ENCODE measurements at places on chromosomes 16 and 17.

GRCh38 chr17:77862890-77863813 lies 95.4 kb upstream of the TNRC6C start:
- peak; percentile 67 for DNase-seq

- no peak for DNase-seq
Observed at GRCh38 chr16:85872734-85873133, 26.2 kb upstream of the IRF8 start.

- no peak for DNase-seq
Observed at GRCh38 chr17:79555543-79555942, 55.3 kb downstream of the RBFOX3 start.

- DNase-seq, result peak; percentile 39
Observed at GRCh38 chr16:89361751-89362539, 128.4 kb downstream of the ANKRD11 start.

DNA sequence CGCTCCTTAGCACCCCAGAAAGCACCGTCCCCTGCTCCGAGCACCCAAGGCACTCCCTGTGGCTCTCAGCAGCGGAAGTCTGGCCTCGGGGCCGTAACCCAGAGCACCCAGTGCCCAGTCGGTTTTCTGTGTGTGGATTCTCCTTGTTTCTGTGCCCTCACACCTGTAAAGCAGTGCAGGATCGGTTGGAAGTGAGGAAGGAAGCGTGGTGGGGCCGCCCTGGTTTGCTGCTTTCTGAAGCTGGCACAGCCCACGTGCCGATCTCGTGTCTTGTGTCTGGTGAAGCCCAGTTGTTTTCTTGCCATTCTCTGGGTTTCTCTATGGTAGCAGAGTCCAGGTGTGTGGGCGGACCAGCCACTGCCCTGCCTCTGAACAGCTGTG lies 3.7 kb downstream of the ACSF3 start:
- DNase-seq, result no peak

- peak; percentile 23 for DNase-seq
Observed at GRCh38 chr17:17523001-17523730, 27.0 kb upstream of the RASD1 start.

GRCh38 chr16:57964157-57964700 lies 6.7 kb downstream of the CNGB1 start:
- DNase-seq, result no peak

- no peak for DNase-seq
Observed at GRCh38 chr17:42002792-42003301, 14.4 kb downstream of the DNAJC7 start.

- peak; percentile 53 for DNase-seq
Observed at GRCh38 chr16:56607109-56607618, 1.2 kb upstream of the MT2A start.

DNA sequence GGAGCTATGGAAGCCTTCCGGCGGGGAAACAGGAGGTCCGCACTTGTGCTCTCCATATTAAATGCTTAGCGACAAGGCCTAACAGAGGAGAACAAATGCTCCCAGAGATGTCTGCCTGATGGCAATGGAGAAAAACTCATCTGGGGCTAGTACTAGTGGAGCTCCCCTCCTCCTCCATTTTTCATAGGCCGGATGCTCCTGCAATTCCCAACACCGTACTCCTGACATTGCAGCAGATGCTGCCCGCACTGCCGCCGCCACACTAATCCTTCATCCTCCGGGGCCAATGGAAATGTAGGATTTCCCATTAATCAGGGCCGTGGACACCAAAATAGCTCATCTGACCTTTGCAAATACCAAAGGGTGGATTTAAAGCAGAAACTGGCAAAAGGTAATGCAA lies 27.5 kb downstream of the TOM1L2 start:
- DNase-seq, result no peak

GRCh38 chr16:56190048-56190676 lies 1.1 kb upstream of the GNAO1 start:
- DNase-seq, result peak; percentile 15

DNA sequence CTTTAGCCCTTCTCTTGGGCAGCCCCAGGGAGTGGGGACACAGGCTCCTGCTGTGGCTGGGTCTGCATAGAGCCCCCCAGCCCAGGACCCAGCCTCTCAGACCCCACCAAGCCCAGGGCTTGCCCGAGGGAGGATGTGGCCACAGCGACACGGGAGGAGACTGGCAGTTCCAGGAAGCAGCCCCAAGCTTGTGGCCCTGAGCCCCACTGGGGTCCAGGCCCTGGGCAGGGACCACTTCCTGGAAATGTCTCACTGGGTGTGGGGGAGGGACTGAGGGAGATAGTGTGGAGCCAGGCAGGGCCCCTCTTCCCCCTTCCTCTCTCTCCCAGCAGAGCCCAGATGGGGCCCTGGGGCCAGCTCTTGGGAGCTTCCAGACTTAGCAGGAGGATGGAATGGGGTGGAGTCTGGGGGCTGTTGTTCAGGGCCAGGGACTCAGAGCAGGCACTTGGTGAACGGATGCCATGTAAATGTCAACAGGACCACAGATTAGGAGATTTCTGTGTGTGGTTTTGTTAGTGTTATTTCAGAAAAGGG lies 35.3 kb downstream of the ADGRG5 start:
- peak; percentile 76 for DNase-seq

GRCh38 chr17:42138749-42139492 lies 15.9 kb downstream of the RAB5C start:
- no peak for DNase-seq

DNA sequence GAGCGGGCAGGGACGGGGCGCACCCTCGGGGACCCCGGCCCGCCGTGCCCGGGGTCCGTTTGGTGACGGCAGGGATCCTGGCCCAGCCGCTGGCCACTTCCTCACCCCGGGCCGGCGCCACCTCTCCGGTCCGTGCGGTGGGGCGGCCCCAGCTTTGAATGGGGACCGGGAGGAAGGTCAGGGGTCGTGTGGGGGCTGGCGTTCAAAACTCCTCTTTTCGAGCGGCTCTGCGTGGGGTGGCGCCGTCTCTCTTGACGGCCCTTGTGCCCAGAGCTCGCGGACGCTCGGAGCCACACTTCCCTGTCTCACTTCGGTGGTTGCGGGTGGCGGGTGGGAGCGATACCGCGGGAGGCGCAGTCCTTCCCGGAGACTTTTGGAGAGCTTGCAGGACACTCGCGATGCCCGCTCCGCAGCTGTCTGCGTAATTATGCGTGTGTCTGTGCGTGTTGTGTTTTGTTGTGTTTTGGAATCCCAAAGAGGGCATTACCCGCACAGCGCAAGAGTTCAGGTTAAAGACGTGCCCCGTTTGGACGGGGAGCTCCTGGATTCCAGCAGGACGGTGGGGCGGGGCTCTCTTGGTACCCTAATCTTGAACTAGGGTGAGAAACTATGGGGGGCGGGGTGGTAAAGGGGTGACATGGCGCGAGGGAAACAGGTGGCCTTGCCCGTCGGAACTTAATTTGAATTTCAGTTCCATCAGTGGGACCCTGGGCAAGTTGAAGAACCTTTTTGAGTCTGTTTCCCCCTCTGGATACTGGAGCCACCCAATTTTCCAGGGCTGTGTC lies 637 bp downstream of the PLCG2 start:
- DNase-seq, result no peak

GRCh38 chr16:5336941-5337340 lies 239.3 kb upstream of the EEF2KMT start:
- no peak for DNase-seq

GRCh38 chr16:67190041-67190440 lies at the start of gene EXOC3L1:
TSS of gene EXOC3L1 (minus strand) at chr16:67190136. CDS start at chr16:67189676, 460 bp downstream.
- no peak for DNase-seq

GRCh38 chr16:580141-580945 lies 9.5 kb upstream of the RAB40C start:
- no peak for DNase-seq

GRCh38 chr16:3915426-3916260 lies 35.1 kb upstream of the CREBBP start:
- DNase-seq, result no peak

GRCh38 chr17:77210946-77211541 lies 70.3 kb downstream of the SEC14L1 start:
- DNase-seq, result no peak

DNA sequence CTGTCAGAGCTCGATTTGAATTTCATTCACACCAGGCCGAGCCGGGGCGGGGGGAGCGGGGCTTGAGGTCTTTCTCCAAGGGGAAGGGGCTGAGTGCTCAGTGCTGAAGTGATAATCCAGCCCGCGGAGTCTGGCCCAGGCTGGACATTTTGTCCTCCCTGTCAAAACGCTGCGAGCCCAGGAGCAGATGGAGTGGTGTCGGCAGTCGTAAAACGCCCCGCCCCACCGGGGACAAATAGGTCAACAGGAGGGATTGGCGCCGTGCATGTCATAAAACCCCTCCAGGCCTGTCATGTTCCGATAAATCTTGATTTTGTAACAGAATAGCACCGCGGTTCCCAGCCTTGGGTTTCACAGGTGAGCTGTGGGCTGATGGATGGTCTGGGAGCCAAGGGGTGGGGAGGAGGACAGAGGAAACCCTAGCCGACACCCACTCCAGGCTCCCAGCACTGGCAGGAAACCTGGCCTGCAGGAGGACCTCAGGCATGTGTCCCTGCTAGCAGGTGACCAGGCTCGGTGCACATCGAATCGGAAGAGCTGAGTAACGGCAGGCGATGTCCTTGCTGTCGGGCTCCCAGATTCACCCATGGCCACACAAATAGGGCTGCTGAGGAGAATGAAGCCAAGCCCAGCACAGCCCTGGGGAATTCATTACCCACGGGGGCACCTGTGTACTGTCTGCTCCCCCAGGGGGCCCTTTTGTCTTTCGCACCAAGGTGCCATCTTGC lies 341.4 kb downstream of the FOXL1 start:
- DNase-seq, result no peak

- no peak for DNase-seq
Observed at GRCh38 chr17:57915985-57916757, 39.0 kb downstream of the CUEDC1 start.

DNA sequence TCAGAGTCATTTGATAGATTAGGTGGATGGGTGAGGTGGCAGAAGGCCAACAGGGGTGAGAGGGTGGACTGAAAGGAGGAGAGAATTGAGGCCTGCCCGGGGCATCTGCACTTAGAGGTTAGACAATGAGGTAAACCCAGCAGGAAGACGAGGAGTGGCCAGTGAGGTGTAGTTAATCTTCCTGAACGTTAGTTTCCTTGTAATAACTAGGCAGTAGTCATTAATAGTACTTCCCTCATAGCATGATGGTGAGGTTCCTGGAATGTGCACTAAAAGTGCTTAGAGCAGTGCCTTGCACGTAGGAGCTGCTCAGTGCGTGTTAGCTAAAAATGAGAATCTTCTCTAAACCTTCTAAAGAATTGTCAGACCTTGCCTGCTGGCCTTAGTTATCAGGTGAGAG lies 13.5 kb upstream of the KSR1 start:
- DNase-seq, result no peak

DNA sequence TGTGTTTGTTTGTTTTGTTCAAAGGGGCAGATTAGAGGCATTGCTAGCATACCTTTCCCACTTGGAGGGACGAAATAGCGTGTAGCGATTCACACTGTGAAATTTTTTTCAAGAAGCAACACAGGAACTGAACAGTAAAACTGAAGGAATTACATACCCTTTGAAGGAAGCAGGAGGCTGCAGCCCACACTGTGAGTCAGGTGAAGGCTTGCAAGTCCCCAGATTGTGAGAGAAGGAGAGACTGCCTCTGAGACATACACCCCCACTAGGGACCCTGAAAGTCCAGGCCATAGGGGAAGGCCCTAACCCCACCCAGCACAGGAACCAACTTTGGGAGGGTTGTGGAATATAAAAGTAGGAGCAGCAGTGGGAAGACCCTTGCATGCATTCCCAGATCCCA lies 69.6 kb upstream of the HS3ST3A1 start:
- DNase-seq, result no peak

DNA sequence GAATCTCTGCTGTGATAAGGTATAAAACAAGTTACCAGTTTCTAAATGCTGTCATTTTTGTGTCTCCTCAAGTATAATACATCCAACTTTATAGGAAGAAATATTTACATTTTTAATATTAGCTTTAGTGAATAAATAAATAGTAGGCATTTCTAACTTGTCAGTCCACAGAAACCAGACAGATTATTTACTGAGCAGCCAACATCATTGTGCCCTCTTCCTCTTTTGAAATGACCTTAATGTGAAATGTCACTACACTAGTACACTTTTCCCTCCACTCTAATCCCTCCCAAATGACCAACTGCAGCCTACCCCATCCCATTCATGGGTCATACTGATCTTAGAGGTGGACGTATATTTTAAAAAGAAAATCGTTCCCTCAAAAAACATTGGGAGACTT lies 9.2 kb downstream of the STXBP4 start:
- DNase-seq, result no peak

- DNase-seq, result peak; percentile 12
Observed at GRCh38 chr16:75620326-75621169, 2.5 kb downstream of the ADAT1 start.

DNA sequence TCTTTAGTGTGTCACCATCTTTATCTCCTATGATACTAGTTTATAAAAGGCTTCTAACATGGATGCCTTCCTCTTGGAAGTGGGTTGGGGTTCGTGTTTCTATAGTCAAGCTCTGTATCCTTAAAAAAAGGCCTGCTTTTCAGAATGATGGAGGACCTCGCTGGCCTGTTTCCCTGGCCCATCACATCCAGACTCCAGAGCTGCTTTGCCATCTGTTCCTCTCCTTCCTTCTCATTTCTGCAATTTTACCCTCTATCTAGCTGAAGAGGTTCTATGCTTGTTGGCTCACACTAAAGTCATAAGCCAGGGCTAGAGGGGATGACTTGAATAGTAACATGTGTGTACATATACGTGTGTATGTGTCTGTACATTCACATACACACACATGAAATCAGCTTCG lies 450.8 kb upstream of the HSBP1 start:
- DNase-seq, result no peak

- no peak for DNase-seq
Observed at GRCh38 chr17:82013772-82014321, 8.8 kb downstream of the CENPX start.

- DNase-seq, result no peak
Observed at GRCh38 chr17:33055746-33056145, 64.1 kb downstream of the SPACA3 start.

DNA sequence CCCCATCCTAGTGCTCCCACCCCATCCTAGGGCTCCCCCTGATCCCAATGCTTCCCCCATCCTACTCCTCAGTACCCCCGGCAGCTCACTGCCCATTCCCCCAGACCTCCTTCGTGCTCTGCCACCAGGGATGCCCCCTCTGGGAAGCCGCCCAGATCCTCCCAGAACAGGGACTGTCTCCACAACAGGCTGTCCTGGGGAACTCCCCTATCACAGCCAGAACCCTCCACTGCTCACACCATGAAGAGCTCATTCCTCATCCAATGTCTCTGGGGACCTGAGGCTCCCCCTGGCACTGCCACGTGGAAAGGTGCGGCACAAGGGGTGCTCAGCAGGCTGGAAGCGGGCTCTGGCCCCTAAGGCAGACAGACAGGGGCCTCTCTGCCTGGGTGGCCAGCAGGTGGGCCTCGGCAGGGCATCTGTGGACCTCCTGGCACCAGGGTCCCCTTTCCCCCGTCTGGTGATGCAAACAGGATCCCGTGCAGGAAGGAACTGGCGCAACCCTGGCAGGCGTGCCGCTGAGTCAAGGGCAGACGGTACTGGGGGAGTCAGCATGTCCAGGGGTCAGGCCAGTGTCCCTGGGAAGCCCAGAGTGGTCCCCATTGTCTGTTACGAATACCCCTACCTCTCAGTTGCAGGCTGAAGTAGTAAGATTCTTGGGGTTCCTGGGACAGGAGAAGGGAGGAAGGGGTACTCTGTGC lies 14.8 kb upstream of the PVALEF start:
- no peak for DNase-seq
